T-helper 9 cell (primary cell): ENCODE measurements at places on chromosomes 5 and 9.

- DNase-seq = no peak
Observed at GRCh38 chr5:8879248-8879647, 666.6 kb downstream of the SEMA5A start.

DNA sequence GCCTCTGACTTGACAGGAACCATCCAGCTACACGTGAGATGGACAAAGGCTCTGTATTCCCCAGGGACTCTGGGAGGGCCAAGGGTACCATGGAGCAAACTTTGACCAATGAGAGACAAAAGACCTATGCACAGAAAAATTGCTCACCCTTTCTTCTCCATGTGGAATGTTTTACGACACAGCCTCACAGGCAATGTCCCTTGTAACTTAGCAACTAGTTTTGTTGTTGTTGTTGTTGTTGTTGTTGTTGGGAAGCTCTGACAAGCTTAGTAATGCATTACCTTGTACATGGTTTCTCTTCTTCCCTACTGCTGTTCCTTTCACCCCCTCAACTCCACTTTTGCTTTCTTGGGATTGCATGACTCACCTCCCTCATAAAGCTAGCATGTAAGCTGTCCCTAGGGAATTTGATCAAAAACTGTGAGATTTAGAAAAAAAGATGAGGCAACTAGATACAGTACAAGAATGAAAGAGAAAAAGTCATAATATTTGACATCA, 550.9 kb downstream of the RAB3C start:
- no peak for DNase-seq

- DNase-seq = no peak
Observed at GRCh38 chr9:136629001-136629878, 33.5 kb upstream of the EGFL7 start.

GRCh38 chr9:5481322-5482040, 28.9 kb upstream of the PDCD1LG2 start:
- no peak for DNase-seq

DNA sequence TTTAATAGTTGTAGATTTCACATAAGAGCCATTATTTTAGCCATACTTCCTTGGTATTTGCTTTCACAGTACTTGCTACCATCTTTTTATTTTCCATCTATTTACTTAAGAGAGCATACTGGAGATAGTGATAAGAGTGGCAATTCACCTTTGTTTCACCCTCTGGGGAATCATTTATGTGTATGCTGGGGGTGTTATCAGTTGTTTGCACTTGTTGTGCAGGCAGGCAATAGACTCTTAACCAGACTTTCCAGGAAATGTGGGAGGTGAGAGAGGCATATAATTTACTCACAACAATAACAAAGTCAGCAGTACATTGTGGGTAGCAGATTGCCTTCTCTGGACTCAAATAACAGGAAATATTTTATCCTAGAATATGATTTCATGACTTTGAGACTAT, 1018.3 kb downstream of the CDH12 start:
- no peak for DNase-seq

- no peak for DNase-seq
Observed at GRCh38 chr9:18238254-18238653, 235.7 kb upstream of the ADAMTSL1 start.

DNA sequence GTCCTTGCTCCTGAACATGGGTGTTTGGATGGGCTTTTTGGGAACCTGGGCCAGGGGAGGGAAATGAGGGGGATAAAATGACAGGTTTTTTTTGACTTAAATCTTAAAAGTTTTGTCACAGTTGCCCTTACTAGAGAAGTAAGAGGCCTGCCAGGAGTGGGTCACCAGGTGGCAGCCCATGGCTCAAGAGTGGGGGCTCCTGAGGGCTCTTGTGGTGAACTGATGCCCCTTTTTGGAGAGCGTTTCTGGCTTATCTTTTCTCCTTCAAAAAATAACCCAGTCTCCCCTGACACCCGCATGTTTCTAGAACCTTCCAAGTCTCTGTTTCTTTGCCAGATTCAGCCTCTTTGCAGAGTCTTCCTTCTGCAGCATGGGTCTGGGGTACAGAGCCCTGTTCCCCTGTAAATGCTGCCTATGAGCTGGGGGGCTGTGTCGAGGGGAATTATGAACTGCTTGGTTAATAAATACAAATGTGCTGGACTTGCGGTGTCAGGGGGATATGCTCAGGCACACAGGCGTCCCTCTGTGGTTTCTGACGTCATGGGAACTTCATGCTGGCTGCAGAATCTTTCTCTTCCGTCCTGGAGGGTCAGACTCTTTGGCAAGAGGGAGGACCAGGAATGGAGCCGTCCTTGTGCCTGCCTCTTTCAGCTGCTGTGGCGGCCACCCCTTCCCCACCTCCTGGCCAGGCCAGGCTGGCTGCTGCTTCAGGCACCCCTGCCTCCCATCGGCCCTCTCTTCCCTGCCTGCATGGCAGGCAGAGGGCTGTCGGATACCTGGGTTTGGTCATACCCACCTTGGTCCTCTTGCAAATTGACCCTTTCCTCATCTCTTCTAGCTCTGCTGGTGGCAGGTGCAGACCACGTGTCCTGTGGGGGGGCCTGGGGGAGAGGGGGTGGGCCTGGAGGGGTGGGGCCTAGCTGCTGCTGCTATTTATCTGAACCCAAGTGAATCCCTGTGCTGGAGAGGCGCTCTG, 30.1 kb downstream of the PTPA start:
- no peak for DNase-seq

DNA sequence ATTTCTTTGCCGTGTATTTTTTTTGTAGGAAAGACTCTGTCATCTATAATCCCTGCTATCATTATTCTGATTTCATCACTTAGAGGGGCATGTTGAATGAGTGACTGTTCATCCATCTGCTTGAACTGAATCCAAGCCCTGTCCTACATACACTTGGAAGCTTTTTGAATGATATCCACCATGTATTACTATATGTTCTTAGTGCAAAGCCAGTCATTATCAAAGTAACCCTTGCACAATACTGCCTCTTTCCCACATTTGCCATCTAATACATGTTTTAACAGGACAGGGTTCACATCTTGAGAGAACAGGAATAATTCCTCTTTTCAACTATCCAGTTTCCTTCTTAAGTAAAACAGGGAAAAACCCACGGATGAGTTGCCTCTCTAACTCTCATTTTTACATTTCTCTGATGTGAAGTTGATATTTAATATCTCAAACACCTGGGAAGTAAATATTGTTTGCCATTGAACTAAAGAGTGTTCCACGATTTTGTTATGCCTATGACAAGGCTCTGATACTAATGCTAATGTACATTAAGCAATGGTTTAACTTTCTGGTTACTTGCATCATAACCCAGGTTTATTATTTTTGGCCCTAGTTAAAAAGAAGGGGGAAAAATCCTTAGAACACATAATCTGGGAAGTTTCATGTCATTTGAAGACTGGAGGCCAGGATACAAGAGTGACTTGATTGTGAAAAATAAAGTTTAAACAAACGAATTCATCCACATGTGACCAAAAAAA, 103.7 kb upstream of the TARS1 start:
- no peak for DNase-seq

DNA sequence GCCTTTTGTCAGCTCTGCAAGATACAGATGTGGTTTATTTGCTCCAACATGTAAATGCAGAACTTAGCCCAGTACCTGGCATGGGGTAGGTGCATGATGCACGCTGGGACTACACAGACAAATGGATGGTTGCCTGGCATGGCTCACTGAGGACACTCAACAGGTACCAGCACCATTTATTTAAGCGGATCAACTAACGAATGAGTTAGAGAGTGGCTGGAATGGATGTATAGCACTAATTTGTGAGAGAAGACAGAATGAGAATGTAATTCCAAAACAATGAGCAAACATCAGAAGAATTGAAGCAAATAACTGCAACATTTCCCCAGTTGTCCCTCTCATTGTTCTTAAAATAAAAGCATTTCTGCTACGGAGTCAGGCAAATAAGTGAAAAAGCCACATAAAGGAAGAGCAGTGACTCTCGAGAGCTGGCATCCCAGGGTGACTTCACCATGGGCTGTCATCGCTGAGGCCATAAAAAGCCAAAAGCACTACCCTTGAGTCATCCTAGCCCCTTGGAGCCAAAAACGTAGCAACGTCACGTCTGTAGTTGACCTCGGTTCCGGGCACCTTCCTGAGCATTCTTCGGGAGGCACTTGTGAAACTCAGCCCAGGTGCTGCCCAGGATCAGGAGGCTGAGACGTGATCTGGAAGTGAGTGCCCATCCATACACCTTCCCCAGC, 290.3 kb downstream of the NSG2 start:
- no peak for DNase-seq
